Right forelimb (tissue), 1 donor: ENCODE measurements at places on chromosomes 6 and 20.
A peak's percentile ranks its signal among the peaks of the same experiment; 100 is the strongest.

DNA sequence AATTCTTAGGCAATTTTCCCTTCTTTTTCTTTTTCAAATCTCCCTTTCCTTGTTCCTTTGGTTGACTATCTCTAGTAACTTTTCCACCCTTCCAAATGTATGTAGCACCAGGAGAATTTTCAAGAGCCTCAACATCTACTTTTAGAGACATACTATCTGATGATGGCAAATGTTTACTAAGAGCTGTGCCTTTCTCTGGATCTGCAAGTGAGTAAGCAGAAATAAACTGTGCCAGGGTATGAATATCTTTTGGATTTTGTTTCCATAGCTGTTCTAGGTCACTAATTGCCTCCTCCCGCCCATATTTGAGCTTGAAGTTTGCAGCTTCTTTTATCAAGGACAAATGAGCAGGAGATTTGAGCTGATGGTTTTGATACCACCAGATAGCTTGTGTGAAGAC lies 69.5 kb downstream of the GTF2H5 start:
- no peak for DNase-seq

DNA sequence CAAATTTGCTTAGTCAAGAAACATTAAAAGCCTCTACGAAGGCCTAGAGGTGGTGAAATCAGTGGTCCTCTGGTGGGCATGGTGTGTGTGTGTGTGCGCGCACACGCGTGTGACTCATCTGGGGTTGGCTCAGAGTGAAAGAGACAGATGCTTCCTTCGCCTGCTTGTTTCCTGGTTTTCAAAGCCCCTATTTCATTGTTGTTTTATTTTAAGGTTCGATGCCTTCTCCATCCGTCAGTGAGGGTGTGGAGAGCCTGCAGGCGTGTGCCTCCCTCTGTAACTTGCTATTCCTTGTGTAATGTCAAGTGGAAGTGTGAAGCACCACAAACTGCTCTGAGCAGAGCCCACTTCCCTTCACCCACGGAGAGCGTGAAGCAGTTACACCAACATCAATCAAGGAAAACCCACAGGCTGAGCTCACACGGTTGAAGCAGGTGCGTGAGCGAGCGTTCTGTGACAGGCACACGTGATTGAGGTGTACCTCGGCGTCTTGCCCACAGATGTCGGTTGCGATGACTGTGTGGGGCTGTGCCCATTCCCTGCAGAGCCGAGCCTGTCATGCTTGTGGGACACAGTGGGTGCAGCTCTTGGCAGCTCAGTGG lies 233.9 kb downstream of the PRL start:
- DNase-seq, result no peak

- no peak for DNase-seq
These were observed 51.6 kb downstream of the GOPC start for GRCh38 chr6:117550618-117551242.

DNA sequence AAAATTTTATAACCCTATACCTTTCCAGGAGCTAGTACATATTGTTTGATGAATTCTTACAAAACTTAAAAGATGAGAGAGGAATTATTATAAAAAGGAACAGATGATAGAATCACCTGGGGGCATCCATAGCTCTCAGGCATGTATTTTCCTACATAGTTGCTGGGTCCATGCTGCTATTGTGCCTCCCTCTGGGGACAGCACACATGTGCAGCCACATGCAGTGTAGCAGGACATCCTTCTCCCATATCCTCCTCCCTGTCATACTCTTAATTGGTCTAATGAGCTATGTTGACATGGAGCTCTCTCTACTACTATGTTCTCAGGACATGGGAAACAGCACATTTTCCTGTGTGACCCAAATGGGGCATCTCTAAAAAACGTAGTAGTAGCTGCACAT lies 898.2 kb upstream of the MAP3K7 start:
- DNase-seq, result no peak

DNA sequence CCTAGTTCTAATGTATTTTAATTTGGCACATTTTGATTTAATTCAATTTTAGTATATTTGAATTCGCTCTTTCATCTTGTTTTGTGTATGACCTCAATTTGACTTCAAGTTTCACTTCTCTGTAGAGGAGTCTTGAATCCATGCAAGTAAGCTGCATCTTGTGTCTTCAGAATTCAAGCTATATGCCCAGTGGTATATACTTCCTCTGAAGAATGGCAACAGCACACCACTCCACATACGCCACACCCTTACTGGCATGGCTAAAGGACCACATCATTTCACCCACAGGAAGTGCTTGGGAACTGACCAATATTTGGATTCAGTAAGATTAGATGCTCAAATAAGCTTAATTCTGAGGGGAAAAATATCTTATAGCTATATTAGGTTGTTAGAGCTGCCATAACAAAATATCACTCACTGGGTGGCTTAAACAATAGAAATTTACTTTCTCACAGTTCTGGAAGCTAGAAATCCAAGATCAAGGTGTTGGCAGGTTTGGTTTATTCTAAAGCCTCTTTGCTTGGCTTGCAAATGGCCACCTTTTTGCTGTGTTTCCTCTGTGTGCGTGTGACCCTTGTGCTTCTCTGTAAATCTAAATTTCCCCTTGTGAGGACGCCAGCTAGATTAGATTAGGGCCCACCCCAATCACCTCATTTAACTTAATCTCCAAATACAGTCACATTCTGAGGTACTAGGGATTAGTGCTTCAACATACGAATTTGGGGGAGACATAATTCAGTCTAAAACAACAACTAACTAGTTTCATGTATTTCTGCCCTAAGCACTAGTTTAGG lies 2.8 kb upstream of the ASF1A start:
- no peak for DNase-seq

GRCh38 chr6:2857580-2858337 lies 16.1 kb upstream of the SERPINB1 start:
- peak; percentile 80 for DNase-seq

GRCh38 chr20:15700147-15700765 lies 873.0 kb downstream of the KIF16B start:
- DNase-seq, result no peak

DNA sequence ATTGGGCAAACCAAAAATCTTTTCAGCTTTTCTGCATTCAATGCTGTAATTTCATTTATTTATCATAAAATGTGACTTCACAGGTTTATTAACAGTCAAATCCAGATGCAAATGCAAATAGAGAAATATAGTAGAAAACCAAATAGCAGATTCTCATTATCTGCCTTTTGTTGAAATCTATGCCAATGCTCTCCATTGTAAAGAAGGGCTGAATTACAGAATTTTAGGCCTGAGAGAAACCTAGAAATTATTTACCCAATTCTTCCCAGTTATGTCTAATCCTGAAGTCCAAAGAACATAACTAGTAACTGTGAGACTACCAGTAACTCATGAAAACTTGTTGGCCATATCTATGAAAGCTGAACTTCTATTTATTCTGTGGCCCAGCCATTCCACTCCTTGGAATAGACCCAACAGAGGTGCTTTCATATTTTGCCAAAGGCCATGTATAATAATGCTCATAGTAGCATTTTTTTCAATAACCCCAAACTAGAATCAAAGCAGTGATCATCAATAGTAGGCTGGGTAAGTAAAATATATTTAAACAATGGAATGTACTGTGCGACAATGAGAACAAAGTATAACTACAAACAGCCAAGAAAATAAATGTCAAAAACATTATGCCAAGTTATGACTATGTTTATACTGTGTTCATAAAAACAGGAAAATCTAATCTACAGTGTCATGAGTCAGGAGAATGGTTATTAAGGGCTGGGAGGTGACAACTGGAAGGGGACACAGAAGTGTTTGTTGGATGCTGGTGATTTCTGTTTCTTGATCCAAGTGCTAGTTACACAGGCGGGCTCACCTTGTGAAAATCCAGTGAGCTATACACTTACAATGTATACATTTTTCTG lies 183.8 kb downstream of the HS3ST5 start:
- DNase-seq, result no peak
